GM23338 (cell line): ENCODE measurements at places on chromosomes 16 and 17. TPM values are rescaled to one million over a fixed set of nuclear protein-coding genes. Genes with fewer than 3 reads are reported as not detected.

CA4 gene
- 4.9 and 8.2 TPM in 2 replicates for total RNA-seq

SPATA33 gene
- total RNA-seq: 5.8 and 6.6 TPM in 2 replicates

FLYWCH2 gene
- total RNA-seq: 45.0 and 48.7 TPM in 2 replicates

ABCA9 gene
- not detected in 2 replicates for total RNA-seq

TMEM88 gene
- 0.97 TPM in 1 of 2 replicates, not detected in the other for total RNA-seq

WNT9B gene
- total RNA-seq: 0.17 and 0.62 TPM in 2 replicates

SYNGR3 gene
- total RNA-seq: 72.2 and 77.7 TPM in 2 replicates

IRX5 gene
- 0.07 and 0.35 TPM in 2 replicates for total RNA-seq

ANTKMT gene
- total RNA-seq: 23.8 and 37.1 TPM in 2 replicates

MAF gene
- 0.89 and 2.5 TPM in 2 replicates for total RNA-seq

LONP2 gene
- total RNA-seq: 23.3 and 25.2 TPM in 2 replicates

TBX6 gene
- total RNA-seq: 1.1 and 2.3 TPM in 2 replicates

TMEM92 gene
- total RNA-seq: 7.3 and 9.7 TPM in 2 replicates

SCARF1 gene
- total RNA-seq: 1.0 and 1.6 TPM in 2 replicates

SULT1A4 gene
- total RNA-seq: 3.9 and 8.5 TPM in 2 replicates

SCRN2 gene
- total RNA-seq: 39.1 and 40.6 TPM in 2 replicates

ZACN gene
- not detected in 2 replicates for total RNA-seq

SYT17 gene
- total RNA-seq: 6.9 and 9.5 TPM in 2 replicates

NPIPA2 gene
- 3.7 and 6.7 TPM in 2 replicates for total RNA-seq
